Cardiac fibroblast (primary cell): ENCODE measurements at places on chromosomes 5 and 9.

DNA sequence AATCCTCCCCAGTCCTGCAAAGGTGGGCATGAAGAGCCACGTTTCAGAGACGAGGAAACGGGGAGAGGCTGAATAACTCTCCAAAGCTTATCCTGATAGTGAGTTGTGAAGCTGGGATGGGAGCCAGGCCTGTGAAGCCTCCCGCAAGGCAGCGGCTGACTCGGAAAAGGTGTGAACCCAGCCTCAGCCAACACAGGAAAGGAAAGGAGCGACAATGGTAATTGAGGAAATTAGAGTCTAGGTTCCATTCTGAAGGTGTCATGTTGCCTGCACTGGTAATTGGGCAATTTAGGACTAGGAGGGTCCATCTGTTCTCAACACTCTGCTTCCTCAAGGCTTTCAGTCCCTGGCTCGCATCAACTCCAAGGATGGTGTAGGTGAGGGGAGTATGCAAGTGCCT lies 83.4 kb downstream of the LIFR start:
- no peak for DNase-seq

DNA sequence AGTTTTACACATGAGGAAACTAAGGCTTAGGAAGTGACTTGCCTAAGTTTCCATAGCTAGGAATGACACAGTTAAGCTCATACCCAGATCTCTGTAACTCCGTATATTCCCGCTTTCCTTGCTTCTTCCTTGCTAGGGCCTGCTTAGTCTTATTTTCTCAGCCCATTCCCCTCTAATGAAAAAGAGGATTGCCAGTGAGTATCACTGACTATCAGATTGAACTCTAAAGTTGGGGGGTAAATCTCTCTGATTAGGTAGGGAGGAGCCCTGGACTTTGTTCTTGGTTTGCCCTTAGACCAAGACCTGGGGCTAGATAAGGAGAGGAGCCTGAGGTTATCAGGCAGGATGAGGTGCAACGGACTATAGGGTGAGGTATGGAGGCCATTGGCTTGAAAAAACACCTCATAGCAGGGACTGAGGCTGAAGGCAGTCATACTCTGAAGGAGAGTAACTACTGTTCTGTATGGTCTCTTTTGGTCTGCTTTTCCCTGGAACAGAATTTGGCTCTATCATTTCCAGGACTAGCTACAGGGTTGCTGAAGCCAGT lies 2.5 kb downstream of the TRIM32 start:
- DNase-seq: no peak

DNA sequence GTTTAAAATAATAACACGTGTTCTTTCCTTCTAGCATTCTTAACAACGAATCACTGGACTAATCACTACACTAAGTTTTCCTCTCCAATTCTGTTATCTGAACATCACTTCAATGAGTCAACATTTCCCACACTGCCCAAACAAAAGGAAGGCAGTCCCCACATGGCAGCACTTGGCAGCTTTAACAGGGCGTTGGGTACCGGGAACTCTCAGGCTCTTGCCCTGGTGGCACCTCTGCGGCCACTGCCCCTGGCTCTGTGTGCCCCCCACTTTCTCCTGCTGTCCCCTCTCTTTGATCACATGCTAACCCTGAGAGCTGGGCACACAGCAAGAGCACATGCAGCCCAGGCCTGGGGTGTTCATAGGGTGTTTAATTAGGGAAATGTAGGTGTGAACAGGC lies 15.7 kb downstream of the SLC6A3 start:
- no peak for DNase-seq

DNA sequence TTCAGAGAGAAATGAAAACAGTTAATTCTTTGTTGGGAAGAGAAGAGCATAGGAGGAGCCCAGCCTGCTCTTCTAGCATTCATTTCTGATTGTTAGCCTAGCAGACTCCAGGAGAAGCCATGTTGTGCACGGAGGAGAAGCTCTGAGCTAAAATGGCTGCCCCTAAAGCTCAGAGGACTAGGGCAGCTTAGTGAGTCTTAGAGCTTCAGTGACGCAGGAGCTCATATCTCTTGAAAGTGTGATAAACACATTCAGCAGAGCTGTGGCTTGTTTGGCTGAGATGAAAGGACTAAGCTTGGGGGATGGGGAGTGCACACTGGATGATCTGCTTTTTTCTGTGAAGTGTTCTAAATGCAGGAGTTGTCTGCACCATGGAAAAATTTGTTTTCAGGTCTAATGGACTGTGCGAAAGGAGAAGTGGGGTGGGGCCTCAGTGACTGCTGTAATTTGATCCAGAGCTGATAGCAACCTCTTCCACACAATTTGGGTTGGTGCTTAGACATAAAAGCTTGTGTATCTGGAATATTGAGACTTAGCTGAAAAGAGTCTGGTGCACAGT lies 58.5 kb downstream of the ZNF462 start:
- peak; percentile 50 for DNase-seq

DNA sequence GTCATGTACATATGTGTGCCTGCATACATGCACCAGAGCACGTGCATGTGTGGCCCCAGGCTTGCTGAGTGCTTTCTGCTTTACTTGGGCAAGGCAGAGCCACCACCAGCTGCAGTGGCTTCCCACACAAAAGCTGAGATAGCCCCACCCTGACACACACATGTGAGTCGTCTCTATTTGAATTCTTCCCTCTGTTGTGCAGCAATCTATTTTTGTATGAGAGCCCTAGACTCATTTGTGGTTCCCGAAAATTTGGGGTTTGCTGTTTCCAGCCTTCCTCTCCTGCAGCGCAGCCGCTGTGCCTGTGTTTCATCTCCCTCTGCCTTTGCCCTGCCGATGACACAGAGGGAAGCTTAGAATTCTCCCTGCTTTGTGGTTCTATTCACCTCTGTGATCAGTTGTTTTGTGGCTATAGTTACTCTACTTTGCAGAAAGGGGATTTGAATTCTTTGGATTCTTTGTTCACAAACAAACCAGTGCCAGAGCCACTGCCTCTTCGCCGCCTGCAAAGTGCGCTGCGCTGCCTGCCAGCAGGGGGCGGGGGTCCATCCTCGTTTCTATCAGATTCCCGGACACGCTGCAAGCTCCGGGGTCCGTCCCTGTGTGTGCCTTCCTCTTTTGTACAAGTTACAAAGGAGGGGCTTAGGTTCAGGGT lies 95.8 kb upstream of the DAP start:
- peak; percentile 49 for DNase-seq

DNA sequence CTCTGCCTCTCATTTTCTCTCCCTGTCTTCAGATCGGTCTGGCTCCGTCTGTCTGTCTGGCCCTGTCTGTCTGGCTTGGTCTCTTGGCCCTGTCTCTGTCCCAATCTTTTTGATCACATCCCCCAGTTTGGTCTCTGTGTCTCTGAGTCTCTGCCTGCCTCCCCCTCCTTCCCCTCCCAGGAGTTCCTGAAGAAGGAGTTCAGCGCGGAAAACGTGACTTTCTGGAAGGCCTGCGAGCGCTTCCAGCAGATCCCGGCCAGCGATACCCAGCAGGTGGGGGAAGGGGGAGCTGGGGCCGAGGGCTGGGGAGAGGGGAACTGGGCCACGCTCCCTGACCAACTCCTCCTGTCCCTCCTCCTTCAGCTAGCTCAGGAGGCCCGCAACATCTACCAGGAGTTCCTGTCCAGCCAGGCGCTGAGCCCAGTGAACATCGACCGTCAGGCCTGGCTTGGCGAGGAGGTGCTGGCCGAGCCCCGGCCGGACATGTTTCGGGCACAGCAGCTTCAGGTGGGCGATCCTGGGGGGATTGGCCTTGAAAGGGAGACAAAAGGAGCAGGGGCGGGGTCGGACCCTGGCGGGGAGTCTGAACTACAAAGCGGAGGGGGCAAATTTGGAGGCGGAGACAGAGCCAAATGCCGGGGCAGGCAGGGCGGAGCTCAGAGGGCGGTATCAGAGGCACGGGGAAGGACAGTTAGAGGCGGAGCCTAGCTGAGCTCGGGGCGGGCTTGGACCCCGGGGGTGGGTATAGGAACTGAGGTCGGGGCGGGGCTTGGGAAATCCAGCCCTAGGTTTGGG lies 9.0 kb downstream of the RGS14 start:
- DNase-seq: peak; percentile 75
